Stimulated activated CD4-positive, alpha-beta T cell treated with anti-CD3 and anti-CD28 coated beads, Interleukin-4, amount 100 ng/mL, for 48 hours (primary cell): ENCODE measurements at places on chromosomes 6 and 20.

GRCh38 chr20:8994045-8994444, 74.8 kb upstream of the PLCB4 start:
- DNase-seq, result no peak

DNA sequence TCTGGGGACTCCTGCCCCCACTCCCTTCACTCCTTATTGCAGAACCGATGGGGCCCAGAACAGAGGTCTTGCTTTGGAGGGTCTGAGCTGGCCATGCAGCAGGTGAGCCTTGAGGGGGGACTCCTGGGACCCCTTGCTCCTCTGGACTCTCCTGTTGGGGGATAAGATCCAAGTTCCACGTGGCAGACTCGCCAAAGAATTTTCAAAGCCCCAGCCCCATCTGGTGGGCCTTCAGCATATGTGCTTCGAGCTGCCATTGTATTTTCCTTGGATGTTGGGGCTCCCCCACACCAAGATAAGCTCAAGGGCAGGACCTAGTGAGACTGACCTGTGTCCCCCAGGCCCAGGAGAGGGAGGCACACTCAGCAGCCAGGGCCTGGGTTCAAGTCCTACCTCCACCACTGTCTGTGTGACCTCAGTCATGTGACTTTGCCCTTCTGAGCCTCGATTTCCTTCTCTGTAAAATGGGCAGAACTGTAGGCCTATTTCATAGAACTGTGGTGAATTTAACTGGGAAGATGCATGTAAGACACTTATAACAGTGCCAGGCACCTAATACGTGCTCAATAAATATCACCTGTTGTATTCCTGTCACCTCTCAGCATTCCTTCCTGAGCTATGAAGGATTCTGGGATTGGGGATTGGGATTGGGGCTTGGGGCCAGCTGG, 115.5 kb downstream of the VEGFA start:
- DNase-seq, result no peak

GRCh38 chr6:167648501-167649278, 178.0 kb upstream of the AFDN start:
- DNase-seq, result no peak

- DNase-seq, result no peak
Observed at GRCh38 chr6:168009331-168009730, 11.9 kb downstream of the KIF25 start.

- no peak for DNase-seq
Observed at GRCh38 chr6:14877758-14878157, 368.1 kb upstream of the JARID2 start.

DNA sequence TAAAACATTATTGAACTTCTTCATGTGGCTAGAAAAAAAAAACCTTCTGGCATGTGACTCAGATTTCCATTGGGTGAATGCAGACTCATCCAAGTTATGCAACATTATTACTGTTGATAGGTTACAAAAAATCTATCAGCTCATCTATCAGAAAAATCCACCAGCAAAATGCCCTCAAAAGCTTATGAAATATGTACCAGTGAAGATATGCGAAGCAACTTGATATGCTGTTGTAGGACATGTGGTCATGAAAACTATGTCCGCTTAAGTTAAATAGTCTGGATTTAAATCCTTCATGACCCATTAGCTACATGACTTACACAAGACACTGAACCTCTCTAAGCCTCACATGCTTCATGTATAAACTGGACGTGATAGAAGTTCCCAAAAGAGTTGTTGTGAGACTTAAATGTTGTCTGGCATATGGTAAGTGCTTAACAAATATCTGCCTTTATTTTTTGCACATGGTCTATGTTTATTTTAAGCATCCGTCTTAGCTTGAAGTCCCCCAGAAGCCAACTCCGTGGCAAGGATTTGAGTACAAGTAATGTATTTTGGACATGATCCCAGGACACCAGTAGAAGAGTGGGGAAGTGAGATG, 12.5 kb upstream of the BFSP1 start:
- DNase-seq, result no peak

GRCh38 chr6:5464099-5464885, 203.0 kb downstream of the FARS2 start:
- no peak for DNase-seq

GRCh38 chr6:167839755-167840154, 13.0 kb downstream of the AFDN start:
- no peak for DNase-seq

DNA sequence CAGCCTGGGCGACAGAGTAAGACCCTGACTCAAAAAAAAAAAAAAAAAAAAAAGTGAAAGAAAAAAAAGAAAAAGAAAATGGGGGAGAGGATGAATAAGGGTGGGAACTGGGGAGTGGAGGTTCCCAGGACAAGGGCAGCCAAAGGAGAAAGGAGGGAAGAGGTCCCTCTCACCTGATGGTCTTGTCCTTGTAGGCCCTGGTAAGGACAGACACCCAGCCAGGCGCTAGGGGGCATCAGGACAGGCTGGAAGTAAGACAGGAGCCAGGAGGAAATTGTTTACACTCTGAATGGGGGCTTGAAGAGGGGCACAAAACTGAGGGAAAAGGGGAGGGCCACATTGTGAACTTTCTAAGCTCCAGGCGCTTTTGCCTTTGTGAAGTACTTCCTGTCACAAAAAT, 2.3 kb upstream of the ALDH5A1 start:
- no peak for DNase-seq

- no peak for DNase-seq
Observed at GRCh38 chr6:131683479-131683878, 17.7 kb downstream of the OR2A4 start.

- no peak for DNase-seq
Observed at GRCh38 chr6:2652611-2653010, 98.1 kb downstream of the MYLK4 start.

DNA sequence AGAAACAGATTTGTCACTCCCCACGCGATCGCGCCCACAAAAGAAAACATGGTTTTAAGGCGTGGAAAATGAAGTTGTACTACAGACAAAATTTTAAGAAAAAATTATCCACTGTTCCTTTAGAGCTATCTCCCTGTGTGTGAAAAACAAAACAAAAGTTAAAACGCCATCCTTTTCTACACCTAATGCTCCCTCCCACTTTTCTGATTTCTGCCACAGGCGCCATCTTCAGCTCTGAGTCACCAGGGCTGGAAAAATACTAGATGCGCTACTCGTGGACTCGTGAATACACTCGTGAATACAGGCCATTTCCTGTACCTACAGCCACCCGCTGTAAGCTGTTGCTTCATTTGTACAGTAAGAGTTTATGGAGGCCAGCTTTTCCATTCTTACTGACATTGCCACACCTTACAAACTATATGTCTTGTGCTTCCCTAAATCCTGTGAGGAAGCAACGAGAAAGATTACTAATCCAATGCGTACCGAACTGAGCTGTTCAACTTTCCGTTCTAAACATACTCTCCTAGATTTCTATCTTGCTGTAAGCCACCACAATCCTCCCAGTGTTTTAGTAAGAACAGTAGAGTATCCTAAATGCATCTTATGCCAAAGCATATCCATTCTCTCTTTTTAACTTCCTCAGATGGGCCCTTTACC, 773 bp upstream of the AHI1 start:
- peak; percentile 69 for DNase-seq

GRCh38 chr20:41142919-41143318, 5.6 kb downstream of the PLCG1 start:
- no peak for DNase-seq

DNA sequence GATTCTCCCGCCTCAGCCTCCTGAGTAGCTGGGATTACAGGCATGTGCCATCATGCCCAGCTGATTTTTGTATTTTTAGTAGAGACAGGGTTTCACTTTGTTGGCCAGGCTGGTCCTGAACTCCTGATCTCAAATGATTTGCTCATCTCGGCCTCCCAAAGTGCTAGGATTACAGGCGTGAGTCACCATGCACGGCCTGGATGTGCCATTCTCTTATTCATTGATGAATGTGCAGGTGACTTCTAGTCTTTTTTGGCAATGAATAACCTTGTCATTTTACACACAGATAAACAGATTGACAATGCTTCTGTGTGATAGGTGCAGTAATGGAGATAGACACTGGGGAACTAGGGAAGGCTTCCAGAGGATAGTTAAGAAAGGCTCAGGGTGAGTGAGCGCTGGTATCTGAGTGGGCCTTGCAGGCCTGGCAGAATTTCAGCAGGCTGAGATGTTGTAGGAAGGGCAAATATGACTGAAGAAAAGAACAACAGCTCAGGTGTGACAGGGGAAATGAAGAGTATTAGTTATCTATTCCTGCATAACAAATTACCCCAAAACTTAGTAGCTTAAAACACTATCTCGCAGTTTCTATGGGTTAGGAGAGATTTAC, 23.3 kb downstream of the PPARD start:
- no peak for DNase-seq

DNA sequence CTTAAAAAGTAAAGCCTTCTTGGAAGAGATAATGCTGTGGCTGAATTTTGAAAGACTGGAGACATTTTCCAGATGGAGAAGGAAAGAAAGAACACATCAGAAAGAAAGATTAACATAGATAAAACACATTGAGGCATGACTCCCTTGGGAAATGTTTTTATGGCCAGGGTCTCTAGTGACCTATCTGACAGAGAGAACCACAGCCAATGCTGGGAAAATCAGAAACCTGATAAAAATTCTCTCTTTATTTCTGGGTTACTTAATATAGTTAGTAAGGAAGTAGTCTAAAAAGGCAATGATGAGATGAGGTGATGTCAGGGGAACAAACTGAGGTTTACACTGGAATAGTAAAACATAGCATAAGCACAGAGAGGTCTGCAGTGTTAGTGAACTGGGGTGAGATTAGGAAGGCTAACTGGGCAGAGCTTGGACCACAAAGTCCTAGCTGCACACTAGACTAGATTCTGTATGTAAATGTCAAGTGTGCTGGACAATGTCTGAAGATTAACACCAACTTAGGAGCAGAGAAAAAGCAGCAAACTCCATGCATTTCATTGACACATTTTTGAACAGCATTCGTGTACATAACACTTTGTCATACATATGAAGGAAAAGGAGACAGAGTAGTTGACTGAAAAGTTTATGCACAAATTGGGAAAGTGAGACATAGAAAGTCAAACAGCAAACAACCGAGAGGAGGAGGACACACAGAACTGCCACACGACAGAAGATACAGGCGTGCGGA, 31.0 kb downstream of the ELOVL2 start:
- no peak for DNase-seq

GRCh38 chr6:90483116-90483839, 103.6 kb downstream of the MAP3K7 start:
- DNase-seq, result no peak

DNA sequence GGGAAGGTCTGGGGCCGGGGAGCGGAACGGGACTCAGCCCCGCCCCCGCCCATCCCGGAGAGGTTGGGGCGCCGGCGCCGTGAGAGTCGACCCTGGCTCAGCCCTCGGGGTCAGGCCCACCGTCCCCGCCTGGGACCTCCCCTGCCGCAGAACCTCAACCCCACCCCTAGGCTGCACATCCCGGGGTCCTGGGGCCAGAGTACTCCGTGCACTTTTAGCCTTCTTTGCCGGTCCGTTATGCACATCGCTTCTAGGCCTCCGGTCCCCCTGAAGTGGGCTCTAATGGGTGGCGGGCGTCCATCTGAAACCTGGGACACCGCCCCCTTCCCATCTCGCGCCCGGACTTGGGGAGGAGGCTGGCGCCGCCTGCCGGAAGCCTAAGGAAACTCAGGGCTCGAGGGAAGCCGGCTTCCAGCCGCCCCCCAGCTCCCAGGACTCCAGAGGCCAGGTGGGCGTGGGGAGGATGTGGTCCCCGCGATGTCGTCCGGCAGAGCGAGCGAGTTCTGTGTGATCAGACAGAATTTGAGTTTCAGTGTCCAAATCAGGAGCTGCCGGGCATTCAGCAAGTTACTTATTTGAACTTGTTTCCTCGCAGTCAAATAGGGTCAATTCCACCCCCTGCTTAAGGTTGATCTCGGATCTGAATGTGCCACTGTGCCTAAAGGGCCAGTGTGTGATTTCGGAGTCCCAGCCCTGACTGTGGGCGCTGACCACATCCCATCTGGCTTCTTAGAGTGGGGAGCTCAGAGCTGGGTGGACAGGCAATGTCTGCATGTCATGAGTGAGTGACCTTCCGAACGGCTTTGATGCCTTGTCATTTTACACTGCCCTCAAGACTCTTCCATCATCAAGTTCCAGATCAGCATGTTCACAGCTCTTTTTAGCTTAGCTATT, 47.6 kb downstream of the CPXM1 start:
- no peak for DNase-seq

GRCh38 chr6:7561153-7561964, 19.9 kb downstream of the DSP start:
- no peak for DNase-seq

DNA sequence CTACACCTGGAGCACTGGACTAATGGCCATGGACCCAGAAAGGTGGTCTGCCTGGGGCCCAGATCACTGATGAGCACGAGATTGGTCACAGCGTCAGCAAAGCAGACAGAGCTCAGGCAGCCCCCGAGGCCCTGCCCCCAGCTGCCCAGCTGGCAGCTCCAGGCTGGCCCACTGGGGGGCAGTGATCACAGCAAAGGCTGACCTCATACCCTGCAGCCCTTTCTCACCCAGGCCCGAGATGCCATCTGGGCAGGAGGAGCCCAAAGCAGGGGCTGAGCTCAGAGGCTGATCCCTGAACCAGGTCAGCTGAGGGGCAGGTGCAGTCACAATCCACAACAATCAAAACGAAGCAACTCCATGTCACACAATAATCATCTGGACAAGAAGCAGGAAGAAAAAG, 4.1 kb downstream of the MAP1LC3A start:
- DNase-seq, result no peak

DNA sequence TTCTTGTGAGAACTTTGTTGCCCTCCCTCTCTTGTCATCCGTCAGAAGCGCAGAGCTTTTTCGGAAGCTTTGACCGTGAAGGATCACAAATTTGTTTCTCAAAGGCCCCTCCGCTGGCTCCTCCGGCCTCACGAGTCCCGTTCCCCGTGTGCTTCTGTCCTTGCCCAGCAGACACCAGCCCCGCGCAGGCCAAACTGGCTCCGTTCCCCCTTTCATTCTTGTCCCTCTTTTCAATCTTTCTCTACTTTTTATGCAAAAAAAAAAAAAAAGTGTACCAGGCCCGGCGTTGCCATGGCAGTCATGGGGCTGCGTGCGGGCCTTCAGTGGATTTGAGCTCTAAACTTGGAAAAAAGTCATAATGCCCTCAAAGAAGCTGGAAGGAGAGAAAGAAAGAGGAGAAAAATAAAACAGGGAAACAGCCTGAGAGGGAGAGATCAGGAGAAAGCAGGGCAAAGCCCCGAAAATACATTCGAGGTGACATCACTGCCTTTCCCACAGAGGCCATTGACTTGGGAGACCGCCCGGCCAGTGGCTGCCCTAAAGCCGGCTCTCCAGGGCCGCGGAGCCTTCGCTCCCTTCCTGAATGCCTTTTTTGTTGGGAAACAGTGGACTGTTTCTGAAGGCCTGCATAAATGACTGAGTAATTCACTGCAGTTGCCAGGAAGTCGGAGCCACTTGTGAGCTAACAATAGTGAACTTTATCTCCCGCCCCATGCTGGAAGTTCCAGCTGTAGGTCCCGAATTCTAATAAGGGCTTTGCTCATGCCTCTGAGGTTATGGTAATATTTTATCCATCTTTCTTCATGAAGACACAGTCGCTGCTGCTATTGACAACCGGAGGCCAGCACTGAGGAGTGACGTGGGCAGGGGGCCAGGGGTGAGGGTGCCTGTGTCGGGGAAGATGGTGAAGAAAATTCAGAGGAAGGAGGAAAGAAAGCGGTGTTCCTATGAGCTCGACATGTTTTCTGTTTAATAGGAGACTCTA, 670.9 kb downstream of the QKI start:
- DNase-seq, result no peak

GRCh38 chr20:10259166-10259565, 40.5 kb downstream of the SNAP25 start:
- DNase-seq, result no peak
